ENCODE measurements at places on chromosomes 1 and 21. TPM values are rescaled to one million over a fixed set of nuclear protein-coding genes. Genes with fewer than 3 reads are reported as not detected.

Gene TNFRSF4
- 0.24 TPM for total RNA-seq

Gene HCRTR1
- total RNA-seq = not detected

Gene SPRR1B
- not detected for total RNA-seq

Gene RGS8
- not detected for total RNA-seq

Gene SPRR1A
- not detected for total RNA-seq

Gene AMY1C
- not detected for total RNA-seq

Gene MPL
- not detected for total RNA-seq

Gene APOBEC4
- total RNA-seq = not detected

Gene TNNI3K
- total RNA-seq = 1.0 TPM

DNA sequence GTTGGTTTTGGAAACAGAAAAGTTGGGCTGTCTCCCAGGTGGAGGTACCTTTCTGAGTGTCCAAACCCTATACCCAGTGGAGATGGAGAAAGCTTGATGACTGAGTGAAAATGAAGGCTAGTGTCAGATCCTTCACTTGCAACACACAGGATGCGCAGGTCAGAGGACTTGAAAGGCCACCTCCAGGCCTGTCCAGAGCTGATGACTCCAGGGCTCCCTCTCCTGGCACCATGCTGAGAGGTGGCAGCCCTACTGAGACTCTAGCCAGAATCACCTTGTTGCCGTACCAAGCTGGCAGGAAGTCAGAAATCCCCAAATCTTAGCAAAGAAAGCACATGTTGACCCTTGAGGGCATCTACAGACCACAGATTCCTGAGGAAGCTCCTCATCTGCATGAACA is 16.4 kb downstream of the KNCN start:
- DNase-seq = peak; percentile 74

DNA sequence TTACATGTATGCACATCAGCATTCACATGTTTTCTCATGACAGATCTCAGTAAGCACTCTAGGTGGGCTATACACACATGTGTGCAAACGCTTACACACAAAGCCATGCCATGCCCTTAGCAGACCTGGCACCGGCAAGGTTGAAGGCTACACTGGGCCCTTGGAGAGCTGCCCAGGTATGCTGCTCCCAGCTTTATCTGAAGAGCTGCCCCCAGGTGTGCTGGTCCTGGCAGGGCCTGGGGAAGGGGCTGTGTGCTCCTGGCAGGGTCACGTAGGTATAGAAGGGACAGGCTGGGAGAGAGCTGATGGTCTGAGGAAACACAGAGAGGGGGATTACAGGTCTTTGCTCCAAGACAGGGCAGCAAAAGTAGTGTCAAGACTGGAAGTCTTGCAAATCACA is 146.7 kb upstream of the VANGL1 start:
- DNase-seq = no peak

GRCh38 chr1:215018555-215018954 is 64.0 kb upstream of the KCNK2 start:
- DNase-seq = no peak

GRCh38 chr1:167718914-167719691 is 2.7 kb upstream of the MPZL1 start:
- no peak for DNase-seq

- no peak for DNase-seq
These were observed 26.6 kb downstream of the TTC39A start for GRCh38 chr1:51303751-51304251.

DNA sequence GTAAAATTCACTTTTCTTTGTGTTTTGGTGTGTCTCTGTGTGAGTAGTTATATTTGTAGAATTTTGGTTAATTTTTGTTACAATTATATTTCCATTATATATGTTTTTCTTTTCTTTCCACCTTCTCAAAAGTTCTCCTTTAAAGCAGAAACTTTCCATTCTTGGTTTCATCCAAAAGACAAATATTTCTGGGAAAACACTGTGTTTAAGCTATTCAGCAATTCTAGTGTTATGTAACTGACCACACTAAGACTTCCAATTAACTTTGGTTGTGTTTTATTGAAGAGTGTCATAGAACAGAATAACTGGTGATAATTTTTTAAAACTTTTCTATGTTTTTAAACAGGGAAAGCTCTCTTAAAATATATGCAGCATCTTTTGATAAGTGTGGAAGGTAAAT is 13.6 kb upstream of the RGL1 start:
- DNase-seq = no peak

GRCh38 chr1:85240643-85241042 is 18.8 kb downstream of the C1orf52 start:
- no peak for DNase-seq

GRCh38 chr1:87795615-87796337 is 467.1 kb downstream of the LMO4 start:
- peak; percentile 49 for DNase-seq

- DNase-seq = peak; percentile 61
These were observed 14.1 kb upstream of the TNR start for GRCh38 chr1:175757381-175758015.

DNA sequence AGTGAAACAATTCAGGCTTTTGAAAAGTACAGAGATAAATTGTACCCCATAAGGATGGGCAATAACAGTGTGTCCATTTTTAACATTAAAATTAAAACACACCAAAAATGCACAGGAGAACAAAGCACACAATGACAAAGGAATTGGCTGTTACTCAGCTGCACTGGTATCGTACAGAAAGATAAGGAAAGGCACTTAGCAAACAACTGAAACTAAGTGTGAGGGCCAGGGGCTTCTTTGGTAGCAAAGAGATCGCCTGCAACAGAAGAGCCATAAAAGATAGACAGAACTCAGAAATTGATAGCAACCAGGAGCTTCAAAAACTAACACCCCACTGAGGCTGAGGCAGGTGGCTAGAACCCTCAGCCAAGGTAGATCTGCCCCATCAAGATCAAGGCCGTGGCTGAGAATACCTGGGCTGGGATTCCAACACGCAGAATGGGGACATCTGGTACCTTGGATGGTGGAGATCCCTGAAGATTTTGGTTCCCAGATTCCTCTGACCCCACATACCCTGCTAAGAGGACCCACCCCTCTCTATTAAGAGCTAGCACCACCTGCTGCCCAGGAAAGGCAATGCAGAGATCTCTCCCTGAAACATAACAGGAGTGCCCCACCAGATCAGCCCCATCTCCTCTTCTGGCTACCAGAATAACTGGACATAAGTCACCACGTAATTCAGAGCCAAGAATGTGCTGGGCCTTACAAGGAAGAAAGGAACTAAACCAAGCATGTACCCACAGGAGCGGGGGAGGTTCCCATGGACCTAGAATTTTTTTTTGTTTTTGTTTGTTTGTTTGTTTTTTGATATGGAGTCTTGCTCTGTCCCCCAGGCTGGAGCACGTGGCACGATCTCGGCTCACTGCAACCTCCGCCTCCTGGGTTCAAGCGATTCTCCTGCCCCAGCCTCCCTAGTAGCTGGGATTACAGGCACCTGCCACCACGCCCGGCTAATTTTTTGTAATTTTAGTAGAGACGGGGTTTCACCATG is 16.2 kb downstream of the PLEKHO1 start:
- DNase-seq = peak; percentile 41

DNA sequence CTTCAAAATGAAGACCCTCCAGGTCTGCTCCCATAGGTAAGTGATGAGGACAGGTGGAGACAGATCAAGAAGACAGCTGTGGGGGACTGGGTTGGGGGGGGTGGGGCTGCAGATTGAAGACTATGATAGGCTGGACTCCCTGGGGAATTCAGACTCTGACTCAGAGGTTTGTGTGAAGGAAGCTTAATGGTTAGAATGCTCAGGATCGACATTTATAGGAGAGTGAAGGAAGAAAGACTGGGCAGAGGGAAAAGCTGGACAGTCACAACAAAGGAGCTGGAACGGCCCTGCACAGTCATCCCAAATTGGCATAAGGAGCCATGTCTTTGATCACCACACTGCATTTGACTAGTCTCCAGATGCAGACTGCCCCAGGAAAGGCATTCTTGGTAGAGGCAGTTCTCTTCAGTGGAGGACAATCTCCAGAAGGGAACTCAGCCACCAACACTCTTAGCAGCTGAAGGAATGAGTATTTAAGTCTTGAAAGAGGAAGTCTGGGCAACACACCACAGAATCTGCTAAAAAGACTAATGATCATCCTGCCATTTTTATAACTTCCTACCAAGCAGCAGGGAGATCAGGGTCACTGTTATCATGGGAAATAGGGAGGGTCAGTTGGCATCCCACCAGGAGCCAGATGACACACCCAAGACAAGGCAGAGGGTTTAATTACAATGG is 120.0 kb upstream of the ZC3H11B start:
- DNase-seq = no peak

DNA sequence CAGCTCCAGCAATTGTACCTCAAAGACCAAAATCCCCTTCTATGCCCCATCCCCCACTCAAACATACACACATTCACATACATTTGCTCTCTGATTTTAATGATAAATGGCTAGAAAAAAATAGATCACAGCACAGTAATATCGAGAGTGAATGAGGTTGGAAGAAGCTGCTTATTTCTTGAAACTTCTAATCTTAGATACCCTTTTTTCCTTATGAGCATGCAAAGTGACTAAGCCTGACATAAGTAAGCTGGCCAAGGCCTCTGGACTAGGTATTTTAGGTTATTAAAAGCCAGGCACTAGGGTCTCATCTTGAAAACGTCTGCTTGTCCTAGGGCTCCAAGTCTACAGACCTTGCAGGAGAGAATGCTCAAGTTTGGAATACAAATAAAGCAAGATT is 133.6 kb downstream of the TGFBR3 start:
- no peak for DNase-seq

DNA sequence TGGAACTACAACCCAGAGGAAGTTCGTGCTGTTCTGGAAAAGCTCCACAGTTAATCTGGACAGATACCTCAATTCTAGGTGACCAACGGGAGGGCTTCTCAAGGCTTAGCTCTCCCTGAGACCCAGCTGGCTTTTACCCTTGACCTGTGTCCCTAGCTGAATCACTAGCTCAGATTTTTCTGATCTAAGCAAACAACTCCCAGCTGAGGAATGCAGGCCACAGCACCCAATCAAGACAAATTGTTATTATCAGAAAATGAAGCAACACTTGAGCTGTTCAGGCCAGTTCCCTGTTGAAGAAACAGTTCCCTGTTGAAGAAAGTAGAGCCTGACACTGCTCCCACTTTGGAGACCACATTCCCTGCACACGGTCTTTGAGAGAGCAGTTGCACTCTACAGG is 16.0 kb downstream of the DIO1 start:
- no peak for DNase-seq

DNA sequence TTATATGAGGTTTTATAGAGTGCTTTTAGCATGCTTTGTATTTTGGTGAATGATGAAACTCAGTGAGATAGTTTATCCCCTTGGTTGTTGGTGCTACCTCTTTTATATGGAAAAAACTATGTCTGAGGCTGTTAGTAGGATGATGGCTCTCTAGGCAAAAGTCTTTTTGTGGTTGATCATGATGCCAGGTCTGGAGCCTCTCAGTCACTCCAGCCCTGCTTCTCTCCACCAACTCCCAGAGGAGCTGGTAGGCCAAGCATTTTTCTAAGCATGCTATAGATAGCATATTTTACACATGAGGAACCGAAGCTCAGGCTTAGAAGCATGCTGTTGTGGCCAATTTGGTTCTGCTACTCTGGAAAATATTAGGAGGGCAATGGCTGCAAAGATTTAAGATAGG is 82.2 kb downstream of the FMN2 start:
- DNase-seq = no peak

DNA sequence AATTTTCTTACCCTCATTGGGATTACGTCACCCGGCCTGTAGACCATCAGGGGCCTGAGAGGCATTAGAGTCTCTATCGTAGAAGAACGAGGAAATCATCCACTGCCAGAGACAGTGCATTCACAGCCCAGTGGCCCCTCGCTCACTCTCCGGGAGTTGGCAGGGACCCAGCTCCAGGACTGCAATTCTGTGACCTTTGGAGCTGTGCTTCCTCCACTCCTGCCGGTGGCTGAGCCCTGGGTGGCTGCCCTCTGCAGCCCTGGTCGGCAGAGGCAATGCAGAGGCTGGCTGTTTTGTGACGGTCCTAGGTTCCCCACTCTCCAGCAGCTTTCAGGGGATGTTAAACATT is 12.7 kb downstream of the SLC37A1 start:
- DNase-seq = peak; percentile 93

DNA sequence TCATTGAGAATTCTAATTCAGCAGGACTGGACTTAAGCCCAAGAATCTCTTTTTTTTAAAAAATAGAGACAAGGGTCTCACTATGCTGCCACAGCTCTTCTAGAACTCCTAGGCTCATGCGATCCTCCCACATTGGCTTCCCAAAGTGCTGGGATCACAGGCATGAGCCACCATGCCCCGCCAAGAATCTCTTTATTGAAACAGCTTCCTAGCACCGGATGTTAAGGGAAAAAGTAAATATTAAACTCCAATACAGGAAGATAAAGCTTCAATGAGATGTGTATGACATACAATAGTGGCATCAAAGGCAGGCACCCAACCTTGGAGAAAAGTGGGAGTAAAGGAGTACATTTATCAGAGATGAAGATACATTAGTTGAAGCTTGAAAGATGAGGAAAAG is 25.5 kb downstream of the PUM1 start:
- no peak for DNase-seq

- no peak for DNase-seq
These were observed 34.0 kb downstream of the EPRS1 start for GRCh38 chr1:220012259-220012658.

GRCh38 chr1:8525216-8525557 is 207.3 kb downstream of the SLC45A1 start:
- DNase-seq = no peak

DNA sequence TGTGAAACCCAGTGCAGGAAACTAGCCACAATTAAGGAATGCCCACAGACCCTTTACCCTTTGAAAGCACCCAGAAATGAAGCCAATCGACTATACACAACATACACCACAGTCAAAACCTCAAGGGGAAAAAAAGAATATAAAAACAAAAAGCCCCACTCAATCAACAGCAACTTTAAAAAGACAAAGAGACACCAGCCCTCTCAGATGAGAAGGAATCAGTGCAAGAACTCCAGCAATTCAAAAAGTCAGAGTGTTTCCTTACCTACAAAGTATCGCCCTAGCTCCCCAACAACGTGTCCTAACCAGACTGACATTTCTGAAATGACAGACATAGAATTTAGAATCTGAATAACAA is 147.7 kb downstream of the CHD1L start:
- no peak for DNase-seq

DNA sequence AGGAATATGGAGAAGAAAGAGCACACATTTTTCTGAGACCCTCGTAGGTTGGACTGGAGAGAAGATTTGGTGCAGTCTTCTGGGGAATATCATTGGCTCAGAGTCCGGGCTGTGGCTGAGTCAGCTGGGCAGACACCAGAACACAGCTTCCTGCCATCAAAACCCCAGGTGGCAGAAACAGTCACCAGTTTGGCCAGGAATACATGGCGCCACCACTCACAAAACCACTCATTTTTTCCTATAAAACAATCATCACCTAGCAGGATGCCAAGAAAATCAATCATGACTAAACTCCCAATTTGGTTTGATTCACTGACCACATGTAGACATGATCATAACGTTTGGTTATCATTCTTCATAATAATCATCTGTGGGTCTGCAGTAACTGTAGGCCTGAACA is 178.1 kb upstream of the PBX1 start:
- no peak for DNase-seq

GRCh38 chr1:94120570-94120901 is 412 bp downstream of the ABCA4 start:
- DNase-seq = no peak

Measured in right lobe of liver (tissue), 6 donors.